Stimulated activated CD8-positive, alpha-beta memory T cell treated with anti-CD3 and anti-CD28 coated beads, Interleukin-4, amount 100 ng/mL, for 4 hours (primary cell): ENCODE measurements at places on chromosomes 1 and 21.

- DNase-seq: no peak
These were observed 46.4 kb upstream of the CR2 start for GRCh38 chr1:207407655-207408260.

GRCh38 chr21:37974081-37974480 lies 57.8 kb upstream of the KCNJ6 start:
- no peak for DNase-seq

DNA sequence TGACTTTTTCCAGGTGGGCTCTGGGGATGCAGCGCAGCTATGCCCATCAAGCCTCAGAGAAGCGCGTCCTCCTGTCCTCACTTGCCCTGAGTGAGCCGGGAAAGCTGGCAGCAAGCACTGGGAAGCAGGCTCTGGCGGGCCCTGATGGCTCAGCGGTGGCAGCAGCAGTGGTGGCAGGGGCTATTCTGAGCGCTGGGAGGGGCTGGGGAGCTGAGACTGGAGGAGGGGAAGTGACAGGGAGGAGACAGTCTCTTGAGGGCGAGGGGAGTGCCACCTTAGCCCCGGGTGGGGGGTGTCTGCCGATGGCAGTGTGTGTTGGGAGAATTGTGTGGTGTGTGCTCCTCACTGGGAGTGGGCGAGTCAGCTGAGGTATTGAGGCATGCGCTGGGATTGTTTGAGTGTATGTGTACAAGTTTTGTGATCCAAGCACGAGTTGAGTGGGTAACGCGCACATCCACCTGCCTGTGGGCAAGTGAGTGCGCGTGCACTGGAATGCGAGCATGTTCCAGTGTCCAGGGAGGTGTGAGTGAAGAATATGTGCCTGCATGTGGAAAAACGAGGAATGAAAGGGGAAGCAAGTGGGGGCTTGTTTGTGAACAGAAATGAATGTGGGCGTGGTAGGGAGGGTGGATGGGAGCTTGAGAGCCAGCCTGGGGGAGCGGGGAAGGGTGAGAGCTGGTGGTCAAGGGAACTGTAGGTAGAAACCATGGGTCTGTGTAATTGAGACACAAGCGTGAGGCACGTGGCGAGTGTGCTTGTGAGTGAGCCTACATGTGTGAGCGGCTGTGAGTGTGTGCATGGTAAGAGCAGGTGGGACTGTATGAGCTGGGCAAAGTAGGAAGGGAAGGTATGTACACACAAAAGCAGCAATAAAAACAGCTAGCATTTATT lies 2.9 kb upstream of the FOXO6 start:
- DNase-seq: no peak

- DNase-seq: no peak
These were observed 47.5 kb upstream of the DIP2A start for GRCh38 chr21:46411236-46411635.

GRCh38 chr1:59565611-59566410 lies 248.9 kb upstream of the HOOK1 start:
- no peak for DNase-seq

- no peak for DNase-seq
These were observed 237.9 kb downstream of the FOXD2 start for GRCh38 chr1:47675721-47676120.

GRCh38 chr1:229260297-229260696 lies 10.6 kb upstream of the RAB4A start:
- DNase-seq: no peak

DNA sequence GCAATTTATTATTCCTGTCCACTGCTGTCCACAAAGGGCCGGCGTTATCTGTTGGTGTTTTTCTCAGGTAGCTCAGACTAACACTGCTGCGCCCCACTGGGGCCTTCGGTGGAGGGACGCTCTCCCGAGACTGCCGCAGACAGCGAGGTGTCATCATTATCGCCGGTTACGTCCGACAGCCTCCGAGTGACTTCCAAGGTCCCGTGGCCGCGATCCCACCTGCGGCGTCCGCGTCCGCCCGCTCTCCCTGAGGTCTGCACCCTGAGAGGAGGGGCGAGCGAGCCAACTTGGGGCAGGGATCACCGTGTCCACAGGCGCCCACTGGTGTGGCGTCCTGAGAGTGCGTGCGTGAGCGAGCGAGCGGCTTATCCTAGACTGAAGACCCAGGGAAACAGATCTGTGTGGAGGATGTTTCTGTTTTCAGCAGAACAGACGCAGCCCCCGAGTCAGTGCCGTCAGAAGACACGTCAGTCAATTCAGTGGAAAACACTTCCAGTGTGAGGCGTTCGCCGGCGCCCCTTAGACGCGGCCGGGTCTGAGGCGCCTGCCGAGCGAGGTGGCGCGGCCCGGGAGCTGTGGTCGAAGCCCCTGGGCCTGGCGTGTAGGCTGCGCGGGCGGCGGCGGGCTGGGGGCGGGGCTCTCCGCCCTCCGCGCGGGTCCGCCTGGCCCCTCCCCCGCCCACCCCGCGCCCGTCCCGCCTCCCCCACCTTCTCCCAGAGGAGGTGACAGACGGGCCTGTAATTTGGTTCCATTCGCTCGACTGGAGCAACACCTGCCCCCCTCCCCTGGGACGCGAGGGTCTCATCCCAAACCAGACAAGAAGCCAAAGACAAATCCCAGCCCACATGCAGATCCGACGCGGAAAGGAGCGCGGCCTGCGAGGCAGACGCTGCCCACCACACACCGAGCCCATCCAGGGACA lies 12.6 kb downstream of the NHLH2 start:
- no peak for DNase-seq

DNA sequence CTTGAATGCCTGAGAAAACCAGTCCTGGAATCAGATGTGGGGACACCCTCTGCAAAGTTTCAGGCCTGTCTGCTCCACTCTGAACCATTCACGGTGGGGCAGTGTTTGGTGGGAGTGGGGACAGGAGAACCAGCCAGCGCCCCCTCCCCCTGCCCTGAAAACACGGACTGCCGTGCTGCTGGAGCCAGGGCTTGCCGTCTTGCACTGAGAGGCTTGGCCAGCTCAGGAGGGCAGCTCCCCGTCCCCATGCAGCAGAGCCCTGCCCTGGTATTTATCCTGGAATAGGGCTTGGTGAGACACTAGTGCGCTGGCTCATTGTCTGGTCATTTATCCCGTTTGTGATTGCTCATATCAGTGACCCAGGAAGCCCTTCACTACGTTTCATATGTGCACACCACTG lies 3.9 kb downstream of the S100B start:
- DNase-seq: no peak

GRCh38 chr1:40405812-40406211 lies 32.3 kb downstream of the SMAP2 start:
- no peak for DNase-seq

DNA sequence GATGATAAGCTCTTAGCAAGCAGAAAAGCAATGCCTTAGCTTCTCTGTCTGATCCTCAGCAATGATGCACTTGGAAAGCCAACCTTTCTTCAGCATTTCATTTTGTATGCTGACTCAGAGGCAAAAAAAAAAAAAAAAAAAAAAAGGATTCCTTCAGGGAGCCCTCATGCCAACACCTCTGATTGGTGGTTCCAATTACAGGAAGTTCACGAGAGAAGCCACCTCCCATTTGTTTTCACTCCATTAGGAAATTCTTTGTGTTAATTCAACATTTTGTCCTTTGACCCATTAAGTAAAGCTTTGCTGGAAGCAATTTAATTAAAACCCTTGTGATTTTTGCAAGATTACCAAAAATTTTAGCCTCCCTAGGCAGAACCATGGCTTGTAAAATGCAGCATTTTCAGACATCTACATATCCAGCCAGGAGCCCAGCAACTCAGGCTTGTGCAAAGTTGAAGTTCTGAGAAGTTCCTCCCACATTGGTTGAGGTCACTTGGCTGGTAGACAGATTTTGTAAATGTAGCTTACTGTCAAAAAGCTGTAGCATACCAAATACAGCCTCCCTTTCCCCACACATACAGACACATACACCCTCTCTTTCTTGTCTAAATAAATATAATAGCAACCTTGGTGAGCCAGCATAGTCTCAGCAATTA lies 27.1 kb upstream of the VTCN1 start:
- DNase-seq: no peak

DNA sequence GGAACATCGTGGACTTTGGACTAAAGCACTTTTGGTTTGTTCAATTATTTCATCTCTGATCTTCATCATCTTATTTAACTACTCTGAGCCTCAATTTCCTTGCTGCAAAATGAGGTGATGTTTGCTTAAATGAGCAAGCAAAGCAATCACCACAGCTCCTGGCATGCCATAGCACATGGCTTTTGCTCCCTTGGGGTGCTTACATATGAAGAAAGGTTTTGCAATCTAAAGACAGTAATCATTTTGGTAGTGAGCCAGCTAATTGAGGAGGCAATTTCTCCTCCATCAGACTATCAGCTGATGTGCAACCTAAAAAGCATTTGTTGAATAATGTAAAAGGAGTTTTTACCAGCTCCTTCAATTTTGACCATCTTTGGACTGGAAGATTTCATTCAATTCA lies 68.8 kb upstream of the KCNJ15 start:
- DNase-seq: no peak

GRCh38 chr21:46361176-46361575 lies 37.2 kb downstream of the PCNT start:
- DNase-seq: no peak

- DNase-seq: no peak
These were observed 97.9 kb downstream of the GIPC2 start for GRCh38 chr1:78143673-78144072.

GRCh38 chr1:219676012-219676765 lies 63.3 kb upstream of the ZC3H11B start:
- no peak for DNase-seq

DNA sequence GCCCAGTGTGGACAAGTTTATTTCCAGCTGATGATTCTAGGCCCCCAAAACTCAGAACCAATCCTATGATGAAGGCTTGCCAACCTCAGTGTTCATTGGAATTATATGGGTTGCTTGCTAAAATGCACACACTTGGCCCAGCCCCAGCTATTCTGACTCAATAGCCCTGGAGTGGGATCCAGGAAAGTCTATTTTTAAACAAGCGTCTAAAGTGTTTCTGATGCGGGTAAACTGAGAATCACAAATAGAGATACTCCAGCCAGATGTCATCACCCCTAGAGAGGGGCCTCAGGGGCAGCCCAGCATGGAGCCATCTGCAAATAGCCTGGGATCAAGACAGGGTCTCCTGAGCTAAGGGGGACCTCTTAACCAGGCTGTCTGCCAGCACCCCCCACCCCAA lies 46.0 kb downstream of the PKP1 start:
- DNase-seq: no peak

- DNase-seq: no peak
These were observed 50.3 kb upstream of the COA6 start for GRCh38 chr1:234322979-234323378.
